Vagina (tissue), 2 donors: ENCODE measurements at places on chromosomes 7 and 10. TPM values are rescaled to one million over a fixed set of nuclear protein-coding genes. Genes with fewer than 3 reads are reported as not detected.

Gene MSMB
- total RNA-seq = not detected

Gene SEMA4G
- 6.4 TPM for total RNA-seq

Gene ZNF467
- total RNA-seq = 13.3 TPM

Gene PCLO
- 10.8 TPM for total RNA-seq

Gene OR6V1
- not detected for total RNA-seq

GRCh38 chr7:141663081-141663849 lies 38.7 kb downstream of the DENND11 start:
- H3K4me3 ChIP-seq = no peak overlapping the region
- peaks cover 13% of the 10 kb centered on the region for H3K4me1 ChIP-seq
- DNase-seq = no peak

DNA sequence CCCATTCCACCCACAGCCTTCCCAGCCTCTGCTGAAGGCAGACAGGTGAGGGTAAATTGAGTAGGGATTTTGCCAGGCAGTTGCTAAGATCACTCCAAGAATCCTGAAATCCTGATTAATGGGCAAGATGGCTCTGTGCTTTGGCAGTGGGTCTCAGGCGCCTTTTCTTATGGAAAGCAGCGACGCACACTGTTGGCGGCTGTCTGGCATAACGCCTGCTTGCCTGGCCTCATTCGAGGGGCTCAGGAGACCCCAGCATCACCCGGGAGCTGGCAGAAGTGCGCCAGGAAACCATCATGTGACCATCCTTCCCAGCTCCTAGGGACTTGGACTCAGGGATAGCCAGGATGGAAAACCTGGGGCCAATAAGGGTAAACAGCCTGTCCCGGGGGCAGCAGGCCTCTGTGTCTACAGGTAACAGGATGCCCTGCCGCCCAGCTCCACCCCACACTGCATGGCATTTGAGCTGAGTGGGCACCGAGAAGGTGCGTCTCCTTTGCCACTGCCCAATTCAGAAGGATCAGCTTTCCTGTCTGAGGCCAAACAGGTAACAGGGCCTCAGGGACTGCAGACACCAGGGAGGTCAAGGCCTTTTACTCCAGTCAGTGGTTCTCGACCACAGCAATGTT lies 98.6 kb downstream of the FAM53B start:
- H3K27ac ChIP-seq = no peak overlapping the region
- H3K4me1 ChIP-seq = peaks cover 92% of the 10 kb centered on the region
- H3K36me3 ChIP-seq = no peaks in the 10 kb centered on the region
- no peak overlapping the region for H3K4me3 ChIP-seq

DNA sequence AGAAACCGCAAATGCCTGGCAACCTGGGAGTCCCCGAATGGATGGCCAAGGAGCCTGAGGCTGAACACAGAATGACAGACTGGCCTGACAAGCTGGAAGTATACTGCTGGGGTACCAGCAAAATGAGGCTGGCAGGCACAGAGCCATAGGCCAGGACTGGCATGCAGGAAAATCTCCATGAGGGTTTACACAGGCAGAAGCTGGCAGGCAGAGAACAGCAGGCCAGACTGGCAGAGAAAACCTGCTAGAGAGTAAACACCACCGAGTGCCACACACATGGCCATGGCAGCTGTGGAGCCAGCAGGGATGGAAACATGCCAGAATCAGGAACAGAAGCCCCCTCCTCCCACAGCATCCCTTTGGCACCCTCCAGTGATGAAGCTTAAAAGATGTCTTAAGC lies 63.4 kb downstream of the CRPPA start:
- H3K4me3 ChIP-seq = no peak overlapping the region
- DNase-seq = no peak
- H3K27ac ChIP-seq = no peak overlapping the region
- no peaks in the 10 kb centered on the region for H3K36me3 ChIP-seq
- H3K4me1 ChIP-seq = peaks cover 9% of the 10 kb centered on the region
- no peaks in the 10 kb centered on the region for H3K27me3 ChIP-seq

DNA sequence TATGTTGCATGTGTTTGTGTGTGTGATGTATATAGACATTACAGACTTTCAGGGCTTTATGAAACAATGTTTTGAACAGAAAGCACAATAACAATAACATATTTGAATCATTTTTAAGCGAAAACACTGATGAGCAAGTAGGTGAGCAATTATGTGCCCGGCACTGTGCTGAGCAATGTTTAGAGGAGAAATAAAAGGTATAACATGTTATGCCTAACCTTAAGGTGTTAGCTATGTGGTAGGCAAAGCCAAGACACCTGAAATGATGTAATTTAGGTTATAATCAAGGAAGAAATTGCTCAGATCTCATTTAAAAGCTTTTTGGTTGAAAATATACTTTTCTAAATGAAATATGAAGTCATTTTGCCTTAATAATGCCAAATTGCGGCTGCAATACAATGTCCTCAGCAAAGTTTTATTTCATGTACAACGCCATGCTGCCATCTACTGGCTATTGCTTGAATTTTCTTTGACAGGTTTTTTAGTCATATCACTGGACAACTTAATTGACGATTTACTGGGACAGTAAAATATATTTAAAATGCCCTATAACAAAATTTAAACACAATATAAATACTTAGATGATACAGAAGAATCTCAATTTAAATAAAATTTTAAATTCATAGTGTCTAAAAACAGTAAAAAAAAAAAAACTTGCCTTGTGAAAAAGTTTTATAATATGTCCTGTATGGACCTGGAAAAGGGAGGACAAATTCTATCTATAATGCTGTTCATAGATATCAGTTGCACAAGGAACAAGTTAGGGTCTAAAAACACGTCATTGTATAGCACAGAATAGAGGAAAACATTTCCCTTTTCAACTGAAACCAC lies 131.1 kb upstream of the CDK1 start:
- no peak overlapping the region for H3K4me3 ChIP-seq
- H3K36me3 ChIP-seq = no peaks in the 10 kb centered on the region
- no peaks in the 10 kb centered on the region for H3K27me3 ChIP-seq

GRCh38 chr7:18390535-18390907 lies 105.0 kb upstream of the HDAC9 start:
- no peak overlapping the region for H3K4me3 ChIP-seq
- peaks cover 24% of the 10 kb centered on the region for H3K4me1 ChIP-seq
- H3K36me3 ChIP-seq = no peaks in the 10 kb centered on the region
- no peak for DNase-seq
- no peak overlapping the region for H3K27ac ChIP-seq

- DNase-seq = no peak
- no peaks in the 10 kb centered on the region for H3K27me3 ChIP-seq
- H3K27ac ChIP-seq = no peak overlapping the region
- peaks cover 12% of the 10 kb centered on the region for H3K4me1 ChIP-seq
- H3K36me3 ChIP-seq = no peaks in the 10 kb centered on the region
- H3K4me3 ChIP-seq = no peak overlapping the region
Observed at GRCh38 chr7:90816511-90817142, 220.5 kb downstream of the CDK14 start.

- DNase-seq = no peak
- no peak overlapping the region for H3K27ac ChIP-seq
- H3K4me3 ChIP-seq = no peak overlapping the region
- H3K4me1 ChIP-seq = no peaks in the 10 kb centered on the region
Observed at GRCh38 chr7:66326501-66327215, 121.5 kb downstream of the TPST1 start.

DNA sequence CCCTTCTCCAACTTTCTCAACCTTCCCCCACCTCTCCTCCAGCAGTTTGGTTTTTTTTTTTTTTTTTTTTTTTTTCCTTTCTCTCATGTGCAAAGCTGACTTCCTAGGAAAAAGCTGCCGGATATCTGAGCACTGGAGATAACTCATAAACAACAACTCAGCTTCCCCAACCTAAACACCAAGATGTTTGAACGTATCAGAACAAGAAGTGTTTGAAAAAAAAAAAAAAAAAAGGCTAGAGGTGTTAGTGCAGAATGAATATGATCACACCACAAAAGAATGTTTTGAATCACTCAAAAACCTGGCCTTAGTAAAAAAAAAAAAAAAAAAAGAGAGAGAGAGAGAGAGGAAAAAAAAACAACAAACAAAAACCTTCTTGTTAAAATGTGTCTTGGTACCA lies 11.2 kb downstream of the GATA3 start:
- H3K27me3 ChIP-seq = peaks cover 4% of the 10 kb centered on the region
- no peak overlapping the region for H3K27ac ChIP-seq
- H3K4me1 ChIP-seq = peaks cover 9% of the 10 kb centered on the region
- H3K36me3 ChIP-seq = no peaks in the 10 kb centered on the region
- H3K4me3 ChIP-seq = no peak overlapping the region

- no peak overlapping the region for H3K4me3 ChIP-seq
- H3K36me3 ChIP-seq = no peaks in the 10 kb centered on the region
- H3K4me1 ChIP-seq = peaks cover 51% of the 10 kb centered on the region
- DNase-seq = no peak
- no peaks in the 10 kb centered on the region for H3K27me3 ChIP-seq
- no peak overlapping the region for H3K27ac ChIP-seq
Observed at GRCh38 chr10:50552771-50553535, 70.8 kb downstream of the SGMS1 start.
